NAMALWA (cell line): ENCODE measurements at places on chromosomes 3 and 15.

DNA sequence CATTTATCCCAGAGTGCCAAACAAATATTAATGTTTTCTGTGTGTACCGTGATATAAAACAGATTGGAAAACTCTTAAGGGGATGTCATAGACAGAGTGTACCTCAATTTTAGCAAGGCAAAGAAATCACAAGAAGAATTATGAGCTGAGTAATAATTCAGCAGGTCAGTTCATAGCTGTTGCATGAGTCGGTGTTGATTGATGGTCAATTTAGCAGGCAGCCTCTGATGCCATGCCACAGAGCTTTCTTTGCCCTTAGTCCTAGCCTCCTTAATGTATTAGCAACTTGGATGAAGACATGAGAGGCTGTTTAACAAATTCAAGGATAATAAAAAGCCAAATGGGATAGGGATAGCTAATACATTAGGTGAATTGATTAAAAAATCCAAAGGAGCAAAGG, 6.8 kb downstream of the SLC35A5 start:
- DNase-seq = no peak

- DNase-seq = no peak
Measured at GRCh38 chr3:29695201-29695600, 414.3 kb downstream of the RBMS3 start.

- no peak for DNase-seq
Measured at GRCh38 chr3:153192327-153192726, 30.3 kb downstream of the RAP2B start.

- DNase-seq = no peak
Measured at GRCh38 chr15:79641841-79642240, 209.7 kb downstream of the MINAR1 start.

DNA sequence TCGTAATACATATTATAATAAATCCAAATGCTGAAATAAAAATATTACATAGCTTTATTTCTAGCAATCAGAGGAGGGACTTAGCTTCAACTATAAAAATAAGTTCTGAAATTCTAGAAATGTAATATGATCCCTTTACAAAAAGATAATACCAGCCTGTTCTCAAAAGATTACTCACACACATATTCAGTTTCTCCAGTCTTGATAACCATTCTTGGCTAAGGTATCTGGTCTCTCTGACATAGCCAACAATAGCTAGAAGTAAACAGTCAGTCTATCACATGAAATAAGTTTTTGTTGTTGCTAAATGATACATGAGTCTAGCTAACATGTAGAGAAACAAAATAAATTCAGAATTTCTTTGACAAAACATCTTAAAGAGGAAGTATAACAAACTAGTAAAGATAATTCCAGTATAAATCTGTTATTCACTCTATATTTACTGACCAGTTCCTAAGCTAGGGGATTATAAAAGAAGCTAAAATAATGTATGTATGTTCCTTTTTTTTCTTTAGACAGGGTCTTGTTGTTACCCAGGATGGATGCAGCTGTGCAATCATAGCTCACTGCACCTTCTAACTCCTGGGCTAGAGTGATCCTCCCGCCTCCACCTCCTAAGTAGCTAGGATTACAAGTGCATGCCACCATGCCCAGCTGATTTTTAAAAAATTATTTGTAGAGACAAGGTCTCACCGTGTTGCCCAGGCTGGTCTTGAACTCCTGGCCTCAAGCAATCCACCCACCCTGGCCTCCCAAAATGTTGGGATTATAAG, 170.6 kb downstream of the TBL1XR1 start:
- DNase-seq = no peak

DNA sequence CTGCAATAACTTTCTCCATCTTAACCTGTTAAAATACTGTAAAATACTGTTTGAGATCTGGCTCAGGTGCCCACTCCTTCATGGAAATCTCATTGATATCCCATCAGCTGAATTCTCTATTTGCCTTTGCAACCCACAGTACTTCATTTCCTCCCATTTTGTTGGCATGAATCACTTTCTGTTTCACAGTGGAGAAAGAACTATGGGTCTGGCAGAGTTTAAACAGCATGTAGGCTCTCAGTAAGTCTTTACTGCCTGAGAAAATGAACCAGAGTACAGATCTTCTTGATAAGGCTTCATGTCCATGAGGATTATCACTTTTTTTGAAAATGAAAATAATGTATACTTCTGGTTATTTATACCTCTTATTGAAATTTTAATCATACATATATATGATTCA, 245.9 kb downstream of the NAALADL2 start:
- DNase-seq = no peak

DNA sequence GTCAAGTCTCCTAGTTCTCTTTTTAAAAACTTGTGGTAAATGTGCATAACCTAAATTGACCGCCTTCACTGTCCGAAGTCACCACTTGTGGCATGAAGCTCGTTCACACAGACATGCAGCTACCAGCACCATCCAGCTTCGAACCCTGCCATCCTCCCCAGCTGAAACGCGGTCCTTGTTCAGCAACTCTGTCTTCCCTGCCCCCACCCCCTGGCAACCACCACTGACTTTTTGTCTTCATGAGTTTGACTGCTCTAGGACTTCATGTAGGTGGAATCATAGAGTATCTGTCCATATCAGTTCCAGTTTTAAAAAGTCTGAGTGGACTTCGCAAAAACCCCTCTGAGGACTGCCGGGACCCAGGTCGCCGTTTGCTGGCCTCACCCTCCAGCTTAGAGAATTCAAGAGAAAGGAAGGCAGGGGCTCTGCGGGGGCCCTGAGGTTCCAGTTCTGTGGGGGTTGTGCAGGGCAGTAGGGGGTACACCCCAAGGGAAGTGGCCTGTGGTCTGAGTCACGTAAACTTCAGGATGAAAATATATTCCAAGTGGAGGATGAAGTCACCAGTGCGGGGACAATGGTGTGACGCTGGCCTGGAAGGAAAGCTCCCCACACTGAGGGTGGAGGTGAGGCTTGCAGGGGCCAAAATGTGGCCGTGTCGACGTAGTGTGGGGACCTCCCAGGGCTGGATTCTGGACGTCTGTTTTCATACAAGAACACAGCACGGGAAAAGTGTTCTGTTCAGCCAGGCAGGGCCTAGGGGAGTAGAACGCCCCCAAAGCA, 67.6 kb downstream of the ABTB1 start:
- DNase-seq = no peak

DNA sequence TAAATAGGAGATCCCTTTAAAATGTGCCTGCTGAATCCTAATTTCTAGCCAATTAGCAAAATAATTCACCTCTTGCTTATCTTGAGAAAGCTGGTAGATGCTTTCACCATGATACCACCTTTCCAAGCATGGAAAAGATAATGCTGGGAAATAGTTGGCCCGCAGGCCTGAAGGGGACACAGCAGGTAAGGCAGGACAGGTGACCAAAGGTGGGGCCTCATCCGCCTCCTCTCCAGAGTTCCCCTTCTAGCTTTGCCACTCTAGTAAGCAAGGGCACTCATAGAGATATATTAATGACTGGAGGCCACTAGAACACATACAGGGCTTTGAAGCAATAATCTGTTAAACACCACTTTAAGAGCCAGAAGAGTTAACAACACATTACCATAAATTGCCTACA, 45.5 kb downstream of the SATB1 start:
- DNase-seq = no peak

DNA sequence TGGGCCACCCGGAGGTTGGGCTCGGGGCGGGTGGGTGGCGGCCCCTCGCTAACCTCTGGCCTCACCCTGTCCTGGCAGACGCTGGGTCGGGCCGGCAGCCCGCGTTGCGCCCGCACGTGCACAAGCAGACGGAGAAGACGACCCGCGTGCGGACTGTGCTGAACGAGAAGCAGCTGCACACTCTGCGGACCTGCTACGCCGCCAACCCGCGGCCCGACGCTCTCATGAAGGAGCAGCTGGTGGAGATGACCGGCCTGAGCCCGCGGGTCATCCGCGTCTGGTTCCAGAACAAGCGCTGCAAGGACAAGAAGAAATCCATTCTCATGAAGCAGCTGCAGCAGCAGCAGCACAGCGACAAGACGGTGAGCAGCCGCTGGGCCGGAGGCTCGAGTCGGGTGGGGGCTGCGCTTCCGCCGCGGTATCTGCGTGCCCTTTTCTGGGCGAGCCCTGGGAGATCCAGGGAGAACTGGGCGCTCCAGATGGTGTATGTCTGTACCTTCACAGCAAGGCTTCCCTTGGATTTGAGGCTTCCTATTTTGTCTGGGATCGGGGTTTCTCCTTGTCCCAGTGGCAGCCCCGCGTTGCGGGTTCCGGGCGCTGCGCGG, 3.7 kb downstream of the ISL2 start:
- no peak for DNase-seq

DNA sequence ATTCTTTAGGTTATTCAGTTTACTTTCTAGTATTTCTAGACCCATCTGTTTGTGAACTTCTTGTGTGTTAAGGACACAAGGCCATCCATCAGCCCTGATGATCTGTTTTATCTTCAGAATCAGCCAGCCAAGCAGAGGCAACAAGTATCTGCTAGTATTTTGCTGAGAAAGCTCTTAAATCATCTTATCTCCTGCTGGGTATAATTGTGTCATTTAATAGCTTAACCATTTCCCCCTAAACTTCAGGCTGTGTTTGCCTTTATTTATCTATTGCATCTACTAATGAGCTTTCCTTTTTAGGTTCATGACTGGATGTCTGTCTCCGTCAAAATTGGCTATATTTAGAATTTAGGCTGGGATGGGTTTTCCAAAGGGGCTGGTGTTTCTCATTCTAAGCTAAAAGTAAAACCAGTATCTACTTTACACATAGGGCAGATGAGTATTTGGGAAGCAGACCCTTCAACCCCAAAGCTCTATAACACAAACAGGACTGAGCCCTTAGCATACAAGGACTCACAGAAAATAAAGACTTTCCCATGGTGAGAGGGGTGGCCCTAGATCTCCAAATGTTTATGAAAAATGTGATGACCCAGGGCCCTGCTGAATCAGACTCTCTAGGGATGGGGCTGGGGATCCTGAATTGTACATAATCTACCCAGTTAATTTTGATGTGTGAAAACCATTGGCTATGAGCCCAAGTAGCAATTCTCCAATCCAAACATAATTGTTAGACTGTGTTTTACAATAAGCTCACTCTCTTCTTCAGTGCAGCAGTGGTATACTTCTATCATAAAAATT, 65.3 kb upstream of the PSMD6 start:
- DNase-seq = no peak

DNA sequence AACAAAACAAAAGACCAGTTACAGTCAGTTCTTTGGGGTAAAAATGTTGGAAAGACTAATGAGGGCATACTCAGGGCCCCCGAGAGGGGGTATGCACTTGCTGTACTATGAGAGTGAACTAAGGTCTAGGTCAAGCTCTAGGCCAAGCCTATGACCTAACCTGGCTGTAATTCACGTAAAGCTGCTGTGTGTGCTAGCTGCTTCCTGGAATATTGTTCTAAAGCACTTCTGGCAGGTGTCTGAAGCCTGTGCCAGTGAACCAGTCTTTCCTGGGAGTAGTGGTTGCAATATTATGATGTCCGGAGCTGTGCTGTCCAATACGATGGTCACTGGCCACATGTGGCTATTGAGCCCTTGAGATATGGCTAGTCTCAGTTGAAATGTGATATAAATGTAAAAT, 13.1 kb upstream of the CX3CR1 start:
- no peak for DNase-seq

DNA sequence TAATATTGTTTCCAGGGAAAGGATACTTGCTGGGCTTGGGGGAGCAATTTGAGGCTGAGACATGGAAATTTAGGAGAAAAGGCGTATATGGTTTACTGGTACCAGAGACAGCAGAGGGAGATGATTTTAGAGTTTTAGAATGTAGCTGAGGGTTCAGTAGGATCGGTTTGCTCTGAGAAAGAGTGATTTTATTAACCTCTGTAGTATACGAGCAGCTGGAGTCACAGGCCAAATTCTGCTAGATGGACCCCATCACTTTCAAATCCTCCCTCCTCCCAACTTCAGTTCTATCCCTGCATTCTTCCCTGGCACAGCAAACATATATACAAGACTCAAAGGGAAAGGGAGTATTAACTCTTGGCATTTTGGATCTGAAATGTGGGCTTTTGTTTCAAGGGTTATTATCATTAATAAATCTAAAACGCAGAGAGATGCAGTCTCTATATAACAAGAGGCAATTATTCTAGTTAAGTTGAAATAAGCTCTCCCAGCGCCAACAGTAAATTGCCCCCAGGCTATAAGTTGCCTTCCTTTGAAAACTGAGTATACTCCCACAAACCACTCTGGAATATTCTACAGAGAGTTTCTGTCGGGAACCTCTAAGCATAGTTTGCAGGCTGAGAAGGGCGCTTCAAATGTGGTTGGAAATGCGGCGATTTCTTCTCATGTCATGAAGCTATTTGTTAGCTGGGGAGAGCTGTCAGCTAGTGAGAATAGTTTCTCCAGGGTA, 5.4 kb downstream of the CRABP1 start:
- no peak for DNase-seq

- DNase-seq = no peak
Measured at GRCh38 chr3:188197388-188197847, 43.5 kb downstream of the LPP start.

- no peak for DNase-seq
Measured at GRCh38 chr15:81297603-81298575, 26.1 kb downstream of the STARD5 start.

DNA sequence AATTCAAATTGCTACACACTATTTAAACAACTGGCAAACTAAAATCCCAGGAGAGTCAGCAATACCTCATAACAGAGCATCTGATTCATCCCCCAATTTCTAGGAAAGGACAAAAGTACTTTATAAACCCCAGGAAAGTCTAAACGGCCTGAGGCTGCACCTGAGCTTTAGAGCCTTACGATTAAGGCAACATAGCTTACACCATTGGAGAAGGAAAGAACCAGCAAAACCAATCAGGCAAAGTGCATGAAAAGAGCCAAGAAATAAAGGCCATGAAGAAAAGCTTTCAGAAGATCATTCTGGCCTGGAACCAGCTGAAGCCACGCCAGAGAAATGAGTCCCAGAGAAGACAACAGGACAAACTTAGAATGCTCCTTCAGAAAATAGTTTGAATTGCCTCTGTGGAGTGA, 48.1 kb downstream of the PTPN9 start:
- DNase-seq = no peak

DNA sequence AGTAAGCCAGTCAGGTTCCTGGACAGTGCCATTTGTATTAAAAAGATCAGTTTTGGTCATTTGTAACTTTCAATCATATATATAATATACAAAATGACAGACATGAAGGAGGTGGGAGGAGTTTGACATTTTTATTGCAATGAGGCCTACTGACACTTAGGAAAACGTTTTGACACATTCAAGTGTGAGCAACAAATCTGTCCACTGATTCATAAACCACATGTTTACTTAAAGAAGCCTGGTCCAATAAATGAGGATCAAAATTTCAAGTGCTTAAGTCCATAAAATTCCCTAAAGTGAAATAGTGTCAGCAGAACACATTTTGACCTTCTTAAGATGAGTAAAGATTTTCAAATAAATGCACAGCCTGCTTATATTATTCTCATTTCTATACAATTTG, 137.3 kb downstream of the MECOM start:
- no peak for DNase-seq

DNA sequence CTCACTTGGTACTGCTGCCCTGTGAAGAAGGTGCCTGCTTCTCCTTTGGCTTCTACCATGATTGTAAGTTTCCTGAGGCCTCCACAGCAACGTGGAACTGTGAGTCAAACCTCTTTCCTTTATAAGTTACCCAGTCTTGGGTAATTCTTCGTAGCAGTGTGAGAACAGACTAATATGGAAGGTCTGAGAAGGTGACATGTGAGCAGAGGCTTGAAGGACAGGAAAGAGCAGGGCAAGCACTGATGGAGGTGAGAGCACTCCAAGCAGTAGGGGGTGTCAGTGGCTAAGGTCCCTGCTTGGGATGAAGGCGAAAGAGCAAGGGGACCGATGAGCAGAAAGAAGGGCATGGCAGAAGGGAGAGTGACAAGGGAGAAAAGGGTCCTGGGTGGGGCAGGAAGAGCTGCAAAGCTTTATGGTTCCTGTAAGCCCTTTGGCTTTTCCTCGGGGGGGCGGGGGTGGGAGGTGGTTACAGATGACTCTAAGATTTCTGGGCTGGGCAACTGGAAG, 3.5 kb downstream of the EIF4E3 start:
- no peak for DNase-seq
